Naive thymus-derived CD4-positive, alpha-beta T cell (primary cell): ENCODE measurements at places on chromosomes 16 and 17. TPM values are rescaled to one million over a fixed set of nuclear protein-coding genes. Genes with fewer than 3 reads are reported as not detected.

Gene SLC47A2
- total RNA-seq, result not detected in 2 replicates

Gene KRTAP4-4
- total RNA-seq, result not detected

Gene ABCA6
- 0.68 TPM for total RNA-seq

Gene SMTNL2
- total RNA-seq, result not detected

GRCh38 chr17:57010487-57010886, 32.6 kb downstream of the SCPEP1 start:
- DNase-seq, result no peak
- H3K4me3 ChIP-seq, result no peak overlapping the region
- H3K36me3 ChIP-seq, result no peaks in the 10 kb centered on the region
- no peaks in the 10 kb centered on the region for H3K27me3 ChIP-seq
- H3K4me1 ChIP-seq, result no peaks in the 10 kb centered on the region

- no peaks in the 10 kb centered on the region for H3K4me1 ChIP-seq
- no peaks in the 10 kb centered on the region for H3K36me3 ChIP-seq
- H3K4me3 ChIP-seq, result no peak overlapping the region
- DNase-seq, result no peak
- no peak overlapping the region for H3K27ac ChIP-seq
Measured at GRCh38 chr17:69084911-69085310, 24.2 kb upstream of the ABCA9 start.

DNA sequence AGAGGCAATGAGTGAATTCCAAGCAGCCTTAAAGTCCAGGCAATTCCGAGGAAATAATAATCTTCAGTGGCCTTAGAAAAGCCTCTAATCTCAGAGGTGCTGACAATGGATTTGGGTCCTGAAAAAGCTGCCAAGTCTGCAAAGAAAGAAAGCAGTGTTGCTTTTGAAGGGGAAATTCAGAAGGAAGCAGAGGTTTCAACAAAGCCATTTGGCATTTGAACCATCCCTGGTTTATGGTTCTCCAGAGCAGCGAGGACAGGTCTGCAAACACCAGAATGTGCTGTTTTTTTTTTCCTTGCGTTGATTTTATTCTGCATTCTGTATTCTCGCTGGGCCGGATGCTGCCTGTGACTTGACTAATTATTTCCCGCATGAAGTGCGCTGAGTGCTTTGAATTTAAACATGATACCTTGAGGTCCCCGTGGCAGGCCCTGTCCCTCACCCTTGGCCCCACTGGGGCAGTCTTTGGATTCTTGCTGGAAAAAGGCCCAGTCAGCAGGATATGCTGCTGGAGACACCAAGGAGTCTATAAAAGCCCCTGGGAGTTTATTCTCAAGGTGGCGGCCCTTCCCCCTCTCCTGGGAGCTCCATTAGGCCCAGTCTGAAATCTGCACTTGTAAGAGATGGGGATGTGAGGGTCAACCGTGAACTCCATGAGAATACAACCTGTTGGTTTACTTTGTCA, 338.3 kb downstream of the HAPSTR1 start:
- no peaks in the 10 kb centered on the region for H3K4me1 ChIP-seq
- H3K4me3 ChIP-seq, result no peak overlapping the region
- no peaks in the 10 kb centered on the region for H3K36me3 ChIP-seq

GRCh38 chr16:7397901-7398300, 65.3 kb downstream of the RBFOX1 start:
- H3K27ac ChIP-seq, result no peak overlapping the region
- DNase-seq, result no peak

DNA sequence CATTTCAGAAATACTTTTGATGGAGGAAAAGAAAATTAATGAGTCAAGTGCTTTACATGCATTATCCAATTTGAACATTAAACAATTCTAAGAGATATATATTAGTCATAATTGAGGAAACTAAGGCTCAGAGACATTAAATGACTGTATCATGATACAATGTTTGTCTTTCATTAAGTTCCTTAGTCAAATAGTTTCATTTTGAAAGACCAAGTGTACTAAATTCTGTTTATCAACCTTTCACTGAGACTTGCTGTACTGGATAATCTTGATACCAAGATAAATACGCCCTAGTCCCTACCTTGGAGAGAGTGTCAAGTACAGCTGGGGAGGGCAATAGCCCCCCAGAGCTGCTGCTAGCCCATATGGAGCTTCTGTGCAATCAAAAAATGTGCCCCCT, 24.2 kb downstream of the TOM1L2 start:
- no peaks in the 10 kb centered on the region for H3K27me3 ChIP-seq
- no peaks in the 10 kb centered on the region for H3K36me3 ChIP-seq
- H3K27ac ChIP-seq, result no peak overlapping the region
- DNase-seq, result no peak

DNA sequence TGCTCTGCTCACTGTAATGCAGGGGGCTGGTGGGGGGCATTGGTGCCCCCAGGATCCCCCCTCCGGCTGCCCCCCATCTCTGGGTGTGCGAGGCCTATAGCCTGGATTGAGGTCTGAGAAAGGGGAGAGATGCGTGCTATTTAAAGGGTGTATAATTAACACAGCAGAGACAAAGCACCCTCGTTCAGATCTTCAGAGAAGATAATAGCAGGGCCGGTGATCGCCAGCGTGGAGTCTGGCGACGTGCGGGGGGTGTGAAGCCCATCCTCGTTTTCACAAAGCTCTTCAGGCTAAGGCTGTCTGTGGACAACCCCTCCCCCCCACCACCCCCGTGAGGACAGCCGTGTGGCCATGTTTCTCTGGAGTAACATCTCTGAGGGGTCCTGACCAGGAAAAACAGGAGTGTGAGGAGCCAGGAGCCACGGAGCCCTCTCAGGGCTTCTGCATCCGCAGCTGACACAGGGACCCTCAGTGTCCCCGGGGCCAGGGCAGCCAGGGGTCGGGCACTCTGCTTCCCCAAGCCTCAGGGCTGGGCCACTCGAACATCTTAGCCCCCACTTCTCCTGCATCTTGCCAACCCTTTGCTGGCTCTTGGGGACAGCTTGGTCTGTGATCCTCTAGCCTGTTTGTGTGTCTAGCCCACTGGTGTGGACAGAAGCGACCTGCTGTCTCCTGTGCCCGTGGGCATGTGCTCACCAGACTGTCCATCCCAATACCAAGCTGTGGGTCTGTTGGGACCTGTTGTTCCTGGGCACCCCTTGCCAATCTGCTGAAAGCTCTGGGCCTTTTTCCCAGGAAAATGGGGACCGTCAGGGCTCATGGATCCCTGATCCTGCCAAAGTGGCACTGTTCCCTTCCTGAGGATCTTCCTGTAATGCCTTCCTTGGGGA, 58.9 kb downstream of the BAIAP2 start:
- no peaks in the 10 kb centered on the region for H3K27me3 ChIP-seq
- H3K36me3 ChIP-seq, result no peaks in the 10 kb centered on the region
- no peak overlapping the region for H3K27ac ChIP-seq
- DNase-seq, result no peak
- no peak overlapping the region for H3K4me3 ChIP-seq

DNA sequence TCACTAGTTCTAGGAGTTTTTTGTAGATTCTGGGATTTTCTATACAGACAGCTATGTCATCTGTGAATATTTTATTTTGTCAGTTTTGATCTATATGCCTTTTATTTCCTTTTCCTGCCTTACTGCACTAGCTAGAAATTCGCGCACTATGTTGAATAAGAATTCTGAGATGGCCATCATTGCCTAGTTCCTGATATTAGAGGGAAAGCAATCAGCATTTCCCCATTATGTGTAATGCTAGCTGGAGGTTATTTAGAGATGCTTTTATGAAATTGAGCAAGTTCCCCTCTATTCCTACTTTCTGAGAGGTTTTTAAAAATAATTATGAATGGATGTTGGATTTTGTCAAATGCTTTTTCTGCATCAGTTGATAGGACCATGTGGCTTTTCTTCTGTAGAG, 23.8 kb downstream of the MPRIP start:
- H3K27ac ChIP-seq, result no peak overlapping the region
- no peak overlapping the region for H3K4me3 ChIP-seq
- no peaks in the 10 kb centered on the region for H3K36me3 ChIP-seq
